Tibial artery (tissue), 4 donors: ENCODE measurements at places on chromosomes 7 and 10.
A peak's percentile ranks its signal among the peaks of the same experiment; 100 is the strongest.

DNA sequence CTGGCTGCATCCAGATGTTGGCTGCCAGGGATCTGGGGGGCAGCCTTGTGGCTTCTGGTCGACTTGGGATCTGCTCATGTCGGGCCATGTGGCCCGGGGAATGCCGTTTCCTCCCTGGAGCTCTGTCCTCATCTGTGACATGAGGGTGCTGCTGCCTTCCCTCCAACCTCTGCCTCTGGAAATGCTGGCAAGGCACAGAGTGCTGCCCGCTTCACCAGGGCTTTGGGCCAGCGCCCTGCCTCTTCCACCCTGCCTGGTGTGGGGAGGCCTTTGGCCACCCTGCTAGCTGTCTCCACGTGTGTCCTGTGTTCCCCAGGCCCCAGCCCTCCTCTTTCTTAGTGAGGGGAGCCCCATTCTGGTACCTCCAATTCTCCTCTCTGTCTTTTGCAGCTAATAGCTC, 5.8 kb upstream of the SMARCD3 start:
- peak; percentile 65 for DNase-seq

- no peak for DNase-seq
These were observed 449.3 kb downstream of the CNTNAP2 start for GRCh38 chr7:146565872-146566271.

DNA sequence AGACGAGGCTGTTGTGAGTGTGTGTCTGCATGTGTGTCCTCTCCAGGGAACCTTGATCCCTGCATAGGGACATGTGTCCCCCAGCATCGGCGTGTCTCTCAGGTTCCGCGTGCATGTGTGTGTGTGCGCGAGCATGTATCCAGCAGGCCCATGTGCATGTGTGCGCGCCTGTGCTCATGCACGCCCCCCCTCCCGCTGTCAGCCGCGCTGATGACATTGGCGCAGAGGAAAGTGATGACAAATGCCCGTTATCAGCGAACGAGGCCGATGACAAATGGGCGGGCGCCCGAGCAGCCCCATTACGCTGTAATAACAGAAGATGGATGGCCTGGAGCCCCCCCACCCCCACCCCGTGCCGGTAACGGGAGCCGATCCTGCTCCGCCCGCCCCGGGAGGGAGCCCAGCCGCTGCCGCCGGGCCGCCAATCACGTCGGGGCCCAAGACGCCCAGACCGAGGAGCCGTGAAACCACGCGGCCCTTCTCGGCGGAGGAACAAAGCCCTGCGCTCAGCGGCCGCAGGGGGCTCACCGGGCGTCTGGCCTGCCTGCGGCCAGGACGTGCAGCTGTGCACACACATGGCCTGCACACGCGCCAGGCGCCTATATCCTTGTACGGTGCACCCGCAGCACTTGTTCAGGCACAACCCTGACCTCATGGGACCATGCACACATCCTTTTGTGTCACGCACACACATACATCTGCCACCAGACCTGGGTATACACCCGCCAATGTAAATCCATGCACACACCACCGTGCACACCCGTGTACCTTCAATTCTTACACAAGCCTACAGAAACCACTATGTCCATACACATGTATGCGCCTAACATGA, 21.5 kb downstream of the POLL start:
- peak; percentile 48 for DNase-seq

DNA sequence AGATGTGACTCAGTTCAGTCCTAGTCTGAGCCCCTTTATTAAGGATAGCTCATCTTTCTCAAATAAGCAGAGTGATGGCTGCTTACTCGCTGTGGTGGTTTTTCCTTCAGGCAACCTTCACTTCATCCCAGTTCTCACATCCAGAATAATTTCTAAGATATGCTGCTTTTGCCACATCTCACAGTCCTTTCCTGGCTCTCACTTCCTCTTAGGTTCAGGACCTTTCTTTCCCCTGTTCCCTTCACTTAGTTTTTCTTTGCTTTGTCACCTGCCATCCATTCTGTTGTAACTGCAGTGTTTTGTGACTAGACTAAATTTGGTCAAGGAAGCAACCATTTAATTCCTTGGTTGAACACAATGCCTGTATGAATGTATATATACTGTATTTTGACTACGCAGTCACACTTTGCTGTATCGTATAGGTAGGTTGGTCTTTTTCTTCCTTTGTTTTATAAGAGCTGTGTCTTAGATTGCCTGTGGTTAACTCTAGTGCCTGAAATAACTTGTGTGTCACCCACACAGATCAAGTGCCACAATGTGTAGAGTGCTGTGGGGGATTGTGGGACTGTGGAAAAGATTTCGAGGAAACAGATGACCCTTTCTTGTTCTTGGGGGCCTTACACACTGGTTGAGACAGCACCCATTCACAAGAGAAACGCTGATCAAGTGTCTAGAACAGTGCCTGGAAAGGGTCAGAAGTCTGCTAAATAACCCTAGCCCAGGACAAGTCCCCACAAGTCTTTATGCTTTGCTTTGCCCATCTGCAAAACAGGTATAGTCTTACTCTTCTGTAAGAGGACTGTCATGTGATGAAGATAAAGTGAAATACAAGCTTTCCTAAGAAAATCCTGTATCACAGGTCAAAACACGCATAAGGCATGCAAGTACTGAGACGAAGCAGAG, 2.6 kb downstream of the ZNF655 start:
- no peak for DNase-seq

GRCh38 chr7:130386876-130387275, 6.6 kb downstream of the CPA1 start:
- no peak for DNase-seq

- DNase-seq, result no peak
These were observed 147.3 kb downstream of the ZNF33B start for GRCh38 chr10:42491001-42491592.

DNA sequence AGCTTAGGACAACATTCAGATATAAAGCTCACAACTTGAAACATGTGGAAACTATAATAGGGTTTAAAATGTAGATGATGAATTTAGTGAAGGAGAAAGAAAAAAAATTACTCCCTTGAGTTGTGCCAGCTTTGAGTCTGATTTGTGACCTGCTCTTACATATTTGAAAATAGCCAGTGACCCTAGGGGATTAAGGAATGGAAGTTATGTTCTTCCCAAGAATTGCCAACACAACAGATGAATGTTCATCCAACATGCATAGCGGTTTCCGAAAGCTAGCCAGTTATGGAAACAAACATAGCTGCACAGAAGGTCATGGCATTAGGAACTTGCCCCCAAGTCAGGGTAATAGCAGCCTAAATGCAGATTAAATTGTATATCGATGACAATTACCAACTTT, 10.8 kb downstream of the TMEM196 start:
- no peak for DNase-seq

DNA sequence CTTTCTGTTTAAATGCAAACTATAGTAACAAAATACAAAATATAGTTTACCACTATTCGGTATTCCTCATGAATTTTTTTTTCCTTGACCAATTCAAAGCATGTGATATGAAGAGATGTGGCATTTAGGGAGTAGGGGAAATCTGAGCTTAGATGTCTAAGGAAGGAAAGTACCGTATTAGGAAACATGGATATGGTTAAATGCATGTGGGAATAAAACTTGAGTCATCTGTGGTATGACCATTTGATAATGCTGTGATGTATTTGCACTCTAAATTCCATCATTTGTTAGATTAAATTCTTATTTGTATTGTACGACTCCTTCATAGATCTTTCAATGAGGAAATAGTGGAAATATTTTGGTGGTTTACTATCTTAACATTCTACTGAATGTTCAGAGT, 19.7 kb downstream of the AHR start:
- DNase-seq, result no peak

- no peak for DNase-seq
These were observed 955 bp downstream of the DUS4L start for GRCh38 chr7:107564553-107565298.
